Uterus (tissue), 4 donors: ENCODE measurements at places on chromosomes 7 and 10. TPM values are rescaled to one million over a fixed set of nuclear protein-coding genes. Genes with fewer than 3 reads are reported as not detected.

Gene TACC2
- 16.5 TPM for total RNA-seq

Gene C10orf62
- total RNA-seq, result not detected

Gene ATP6V0E2
- total RNA-seq, result 22.5 TPM

Gene DNAJC2
- 2.6 TPM for total RNA-seq

Gene ANKRD2
- total RNA-seq, result 0.48 TPM

Gene LMTK2
- 23.3 TPM for total RNA-seq

Gene PHTF2
- 6.4 TPM for total RNA-seq

Gene TRIP6
- total RNA-seq, result 26.2 TPM

Gene HOXA3
- 1.0 TPM for total RNA-seq

Gene CCL24
- not detected for total RNA-seq

Gene SFXN4
- 14.4 TPM for total RNA-seq

Gene PNLIPRP2
- total RNA-seq, result not detected

Gene C7orf33
- total RNA-seq, result not detected

Gene CDK6
- 117 TPM for total RNA-seq

Gene AEBP1
- 342 TPM for total RNA-seq

Gene EZH2
- 35.3 TPM for total RNA-seq

Gene CASP2
- 4.1 TPM for total RNA-seq

Gene OR6B1
- not detected for total RNA-seq

Gene HKDC1
- 4.0 TPM for total RNA-seq

Gene GNAT3
- not detected for total RNA-seq

Gene MYL10
- not detected for total RNA-seq

Gene NUTM2A
- not detected for total RNA-seq

Gene LBX1
- total RNA-seq, result not detected

Gene DHX32
- total RNA-seq, result 25.0 TPM

Gene SPDYE18
- total RNA-seq, result 0.69 TPM

Gene RELN
- 10.5 TPM for total RNA-seq

Gene AS3MT
- total RNA-seq, result 15.3 TPM

Gene CYREN
- total RNA-seq, result 40.6 TPM

Gene NPFFR1
- total RNA-seq, result not detected

Gene TCERG1L
- 0.41 TPM for total RNA-seq

Gene PAX4
- not detected for total RNA-seq

Gene ERVW-1
- total RNA-seq, result not detected

Gene OR6V1
- not detected for total RNA-seq

Gene OR2F1
- total RNA-seq, result not detected

Gene PIP
- total RNA-seq, result not detected

Gene PLXDC2
- total RNA-seq, result 52.9 TPM

Gene MYO3A
- total RNA-seq, result 3.4 TPM

Gene FAM25C
- total RNA-seq, result not detected

Gene CPA1
- 3.8 TPM for total RNA-seq

Gene TMEM26
- 0.77 TPM for total RNA-seq

Gene GPR37
- 0.59 TPM for total RNA-seq

Gene ZPBP
- not detected for total RNA-seq

Gene ATG9B
- not detected for total RNA-seq

Gene CDHR1
- not detected for total RNA-seq

Gene SSC4D
- 0.37 TPM for total RNA-seq

Gene LAMB1
- total RNA-seq, result 180 TPM

Gene RAMP3
- total RNA-seq, result 68.5 TPM

Gene GPR15LG
- total RNA-seq, result not detected

Gene SCART1
- 9.5 TPM for total RNA-seq

Gene CRTAC1
- 0.29 TPM for total RNA-seq
